Esophagus squamous epithelium (tissue), 5 donors: ENCODE measurements at places on chromosomes 4 and X.

DNA sequence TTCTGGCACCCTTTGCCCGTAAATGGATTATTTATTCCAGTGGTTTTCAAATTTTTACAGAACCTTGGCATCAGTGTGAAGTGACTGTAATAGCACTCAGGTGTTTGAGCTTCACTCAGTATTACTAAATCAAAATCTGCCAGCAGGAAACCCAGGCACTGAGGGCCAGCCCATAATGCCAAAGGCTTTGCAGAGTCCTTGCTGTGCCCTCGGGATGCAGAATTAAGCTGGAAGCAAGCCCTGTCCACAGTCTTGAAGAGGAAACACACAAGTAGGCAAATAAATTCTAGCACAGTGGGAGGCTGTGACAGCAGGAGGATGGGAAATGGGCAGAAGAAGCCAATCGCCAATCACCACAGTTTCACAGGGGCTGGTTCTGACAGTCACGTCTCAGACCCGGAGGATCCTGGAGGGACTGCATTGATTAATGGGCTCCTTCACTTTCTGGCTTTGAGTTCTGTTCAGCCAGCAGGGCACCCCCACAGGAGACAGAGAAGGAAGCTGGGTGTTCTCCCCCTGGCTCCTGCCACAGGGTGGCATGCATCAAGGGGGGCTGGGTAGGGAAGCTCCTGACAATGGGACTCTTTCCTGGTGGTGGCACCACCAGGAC lies 138.8 kb downstream of the MTNR1A start:
- H3K4me1 ChIP-seq, result no peaks in the 10 kb centered on the region
- H3K27me3 ChIP-seq, result no peaks in the 10 kb centered on the region
- DNase-seq, result no peak
- H3K27ac ChIP-seq, result no peak overlapping the region
- H3K36me3 ChIP-seq, result no peaks in the 10 kb centered on the region
- no peak overlapping the region for H3K4me3 ChIP-seq

DNA sequence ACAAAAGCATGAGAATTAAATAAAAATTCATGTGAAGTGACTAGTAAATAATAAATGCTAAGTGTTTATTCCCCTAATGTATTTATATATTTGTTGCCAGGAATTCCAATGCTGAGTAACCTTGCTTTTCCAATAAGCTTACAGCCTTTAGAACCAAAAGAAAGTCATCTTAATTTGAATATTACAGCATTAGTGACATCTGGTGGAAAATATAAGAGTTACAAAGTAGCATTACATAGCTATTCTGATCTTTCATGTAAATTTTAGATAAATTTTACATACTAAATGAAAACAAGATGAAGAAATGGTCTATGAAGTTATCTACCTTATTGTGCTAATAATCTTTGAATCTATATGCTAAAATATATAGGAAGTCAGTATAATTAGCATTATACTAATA lies 10.4 kb downstream of the MAD2L1 start:
- no peaks in the 10 kb centered on the region for H3K27me3 ChIP-seq
- peak overlapping the region; percentile 23 for H3K27ac ChIP-seq
- no peak overlapping the region for H3K4me3 ChIP-seq
- no peak for DNase-seq
- H3K36me3 ChIP-seq, result peaks cover 8% of the 10 kb centered on the region

GRCh38 chrX:40424259-40424658 lies 156.5 kb upstream of the ATP6AP2 start:
- DNase-seq, result no peak
- H3K36me3 ChIP-seq, result no peaks in the 10 kb centered on the region
- peak overlapping the region; percentile 78 for H3K27ac ChIP-seq
- H3K4me1 ChIP-seq, result no peaks in the 10 kb centered on the region
- H3K27me3 ChIP-seq, result no peaks in the 10 kb centered on the region

DNA sequence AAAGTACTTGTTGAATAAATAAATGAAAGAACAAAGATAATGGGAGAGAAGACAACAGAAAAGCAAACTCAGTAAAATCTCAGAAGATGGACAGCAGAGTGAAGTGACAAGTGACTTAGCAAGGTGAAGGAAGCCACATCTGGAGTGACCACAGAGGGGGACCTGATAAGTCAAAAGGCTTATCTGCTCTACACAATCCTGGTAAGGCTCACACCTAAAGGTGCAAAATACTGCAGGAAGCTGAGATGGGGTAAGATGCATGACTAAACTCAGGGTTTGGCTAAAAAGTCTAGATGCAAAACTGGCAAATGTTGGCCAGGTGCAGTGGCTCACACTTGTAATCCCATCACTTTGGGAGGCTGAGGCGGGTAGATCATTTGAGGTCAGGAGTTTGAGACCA lies 22.2 kb downstream of the TRMT2B start:
- no peaks in the 10 kb centered on the region for H3K27me3 ChIP-seq
- H3K27ac ChIP-seq, result no peak overlapping the region
- DNase-seq, result no peak
- H3K4me1 ChIP-seq, result no peaks in the 10 kb centered on the region

GRCh38 chrX:13130816-13131215 lies 86.4 kb upstream of the FAM9C start:
- no peak for DNase-seq
- no peak overlapping the region for H3K4me3 ChIP-seq
- H3K4me1 ChIP-seq, result peaks cover 7% of the 10 kb centered on the region
- no peaks in the 10 kb centered on the region for H3K27me3 ChIP-seq
- no peak overlapping the region for H3K27ac ChIP-seq
- H3K36me3 ChIP-seq, result no peaks in the 10 kb centered on the region

- H3K27me3 ChIP-seq, result no peaks in the 10 kb centered on the region
- H3K4me3 ChIP-seq, result no peak overlapping the region
- H3K4me1 ChIP-seq, result no peaks in the 10 kb centered on the region
- no peaks in the 10 kb centered on the region for H3K36me3 ChIP-seq
- no peak overlapping the region for H3K27ac ChIP-seq
- no peak for DNase-seq
Measured at GRCh38 chrX:65751519-65751918, 84.1 kb downstream of the MSN start.

- no peak overlapping the region for H3K27ac ChIP-seq
- H3K4me3 ChIP-seq, result no peak overlapping the region
- H3K36me3 ChIP-seq, result no peaks in the 10 kb centered on the region
- H3K4me1 ChIP-seq, result no peaks in the 10 kb centered on the region
- no peak for DNase-seq
- H3K27me3 ChIP-seq, result no peaks in the 10 kb centered on the region
Measured at GRCh38 chrX:23114241-23114640, 114.5 kb downstream of the DDX53 start.

GRCh38 chrX:42524379-42524778 lies 253.6 kb downstream of the PPP1R2C start:
- H3K4me3 ChIP-seq, result no peak overlapping the region
- H3K27ac ChIP-seq, result no peak overlapping the region
- no peaks in the 10 kb centered on the region for H3K4me1 ChIP-seq
- no peaks in the 10 kb centered on the region for H3K27me3 ChIP-seq
- no peak for DNase-seq

- H3K27ac ChIP-seq, result no peak overlapping the region
- no peaks in the 10 kb centered on the region for H3K4me1 ChIP-seq
- H3K36me3 ChIP-seq, result peaks cover 32% of the 10 kb centered on the region
- no peak overlapping the region for H3K4me3 ChIP-seq
- no peaks in the 10 kb centered on the region for H3K27me3 ChIP-seq
- DNase-seq, result no peak
Measured at GRCh38 chr4:153579872-153580271, 104.2 kb upstream of the TLR2 start.

GRCh38 chrX:40094041-40094899 lies 3.5 kb downstream of the BCOR start:
- no peak for DNase-seq
- no peaks in the 10 kb centered on the region for H3K36me3 ChIP-seq
- H3K27me3 ChIP-seq, result peaks cover 19% of the 10 kb centered on the region
- peak overlapping the region; percentile 75 for H3K4me3 ChIP-seq
- H3K27ac ChIP-seq, result peak overlapping the region; percentile 93

GRCh38 chr4:35695003-35695402 lies 549.3 kb downstream of the ARAP2 start:
- H3K27me3 ChIP-seq, result no peaks in the 10 kb centered on the region
- no peak overlapping the region for H3K27ac ChIP-seq
- no peak for DNase-seq

- H3K4me3 ChIP-seq, result no peak overlapping the region
- H3K4me1 ChIP-seq, result no peaks in the 10 kb centered on the region
- no peaks in the 10 kb centered on the region for H3K36me3 ChIP-seq
- H3K27me3 ChIP-seq, result no peaks in the 10 kb centered on the region
- DNase-seq, result no peak
- no peak overlapping the region for H3K27ac ChIP-seq
Measured at GRCh38 chr4:123304151-123304964, 92.2 kb upstream of the SPRY1 start.

- H3K27ac ChIP-seq, result no peak overlapping the region
- no peak overlapping the region for H3K4me3 ChIP-seq
- no peaks in the 10 kb centered on the region for H3K36me3 ChIP-seq
- H3K4me1 ChIP-seq, result no peaks in the 10 kb centered on the region
- no peaks in the 10 kb centered on the region for H3K27me3 ChIP-seq
- no peak for DNase-seq
Measured at GRCh38 chr4:36322921-36323354, 41.5 kb downstream of the DTHD1 start.

GRCh38 chrX:47814851-47815250 lies 21.9 kb upstream of the ZNF81 start:
- H3K27me3 ChIP-seq, result no peaks in the 10 kb centered on the region
- H3K4me1 ChIP-seq, result no peaks in the 10 kb centered on the region
- H3K4me3 ChIP-seq, result no peak overlapping the region
- no peak overlapping the region for H3K27ac ChIP-seq
- no peak for DNase-seq

DNA sequence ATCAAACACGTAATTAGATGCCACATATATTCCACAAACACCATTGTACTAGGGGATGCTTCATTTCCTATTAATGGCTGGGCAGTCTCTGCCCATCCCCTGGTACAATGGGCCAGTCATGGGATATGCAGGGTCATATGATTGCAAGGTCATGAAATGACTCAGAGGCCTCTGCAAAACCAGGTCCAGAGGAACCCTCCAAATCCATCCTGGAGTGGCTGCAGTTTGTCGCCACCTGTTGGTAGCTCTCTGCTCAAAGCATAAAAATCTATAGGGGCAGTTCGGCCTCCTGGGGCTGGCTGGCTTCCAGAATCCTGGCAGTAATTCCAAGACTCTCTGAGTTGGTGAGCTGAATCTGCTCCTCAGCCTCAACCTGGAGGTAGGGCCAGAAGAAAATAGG lies 22.9 kb upstream of the PUDP start:
- no peak overlapping the region for H3K27ac ChIP-seq
- no peaks in the 10 kb centered on the region for H3K27me3 ChIP-seq
- DNase-seq, result no peak
- no peak overlapping the region for H3K4me3 ChIP-seq
- no peaks in the 10 kb centered on the region for H3K4me1 ChIP-seq

GRCh38 chrX:8254401-8254800 lies 83.3 kb upstream of the VCX2 start:
- H3K36me3 ChIP-seq, result no peaks in the 10 kb centered on the region
- H3K27ac ChIP-seq, result no peak overlapping the region
- no peaks in the 10 kb centered on the region for H3K27me3 ChIP-seq

DNA sequence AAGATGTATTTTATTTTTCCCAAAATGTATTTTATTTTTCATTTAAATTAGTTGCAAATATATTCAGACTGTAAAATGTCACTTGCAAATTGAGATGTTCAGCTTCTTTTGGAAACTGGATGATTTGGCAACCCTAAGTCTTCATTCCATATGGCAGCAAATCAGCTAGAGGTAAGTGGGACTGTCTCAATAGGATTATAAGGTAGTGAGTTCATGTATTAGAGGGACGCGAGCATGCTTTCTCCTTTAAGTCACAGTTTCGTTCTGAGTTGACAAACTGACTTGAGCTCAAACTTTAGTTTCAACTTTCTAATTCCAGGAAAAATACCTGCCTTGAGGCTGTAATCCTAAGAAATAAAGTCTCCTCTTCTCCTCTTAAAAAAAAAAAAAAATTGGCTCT lies 44.2 kb upstream of the TMEM131L start:
- H3K36me3 ChIP-seq, result no peaks in the 10 kb centered on the region
- no peak for DNase-seq
- no peaks in the 10 kb centered on the region for H3K4me1 ChIP-seq
- no peaks in the 10 kb centered on the region for H3K27me3 ChIP-seq
- H3K4me3 ChIP-seq, result no peak overlapping the region
- no peak overlapping the region for H3K27ac ChIP-seq

DNA sequence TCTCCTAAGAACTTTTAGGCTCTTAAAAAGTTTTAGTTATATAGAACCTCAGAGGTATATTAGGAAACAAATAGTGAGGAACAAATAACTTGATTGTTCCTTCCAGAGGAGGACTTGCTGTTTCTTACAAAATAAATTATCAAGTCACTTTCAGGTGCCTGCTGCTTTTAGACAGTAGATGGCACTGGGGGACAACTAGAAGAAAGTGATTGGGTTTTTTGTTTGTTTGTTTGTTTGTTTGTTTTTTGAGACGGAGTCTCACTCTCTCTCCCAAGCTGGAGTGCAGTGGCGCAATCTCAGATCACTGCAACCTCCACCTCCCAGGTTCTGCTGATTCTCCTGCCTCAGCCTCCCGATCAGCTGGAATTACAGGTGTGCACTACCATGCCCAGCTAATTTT lies 35.4 kb upstream of the CDKL5 start:
- no peaks in the 10 kb centered on the region for H3K36me3 ChIP-seq
- H3K27ac ChIP-seq, result no peak overlapping the region
- DNase-seq, result no peak
- H3K4me3 ChIP-seq, result no peak overlapping the region
- H3K27me3 ChIP-seq, result no peaks in the 10 kb centered on the region
- no peaks in the 10 kb centered on the region for H3K4me1 ChIP-seq

DNA sequence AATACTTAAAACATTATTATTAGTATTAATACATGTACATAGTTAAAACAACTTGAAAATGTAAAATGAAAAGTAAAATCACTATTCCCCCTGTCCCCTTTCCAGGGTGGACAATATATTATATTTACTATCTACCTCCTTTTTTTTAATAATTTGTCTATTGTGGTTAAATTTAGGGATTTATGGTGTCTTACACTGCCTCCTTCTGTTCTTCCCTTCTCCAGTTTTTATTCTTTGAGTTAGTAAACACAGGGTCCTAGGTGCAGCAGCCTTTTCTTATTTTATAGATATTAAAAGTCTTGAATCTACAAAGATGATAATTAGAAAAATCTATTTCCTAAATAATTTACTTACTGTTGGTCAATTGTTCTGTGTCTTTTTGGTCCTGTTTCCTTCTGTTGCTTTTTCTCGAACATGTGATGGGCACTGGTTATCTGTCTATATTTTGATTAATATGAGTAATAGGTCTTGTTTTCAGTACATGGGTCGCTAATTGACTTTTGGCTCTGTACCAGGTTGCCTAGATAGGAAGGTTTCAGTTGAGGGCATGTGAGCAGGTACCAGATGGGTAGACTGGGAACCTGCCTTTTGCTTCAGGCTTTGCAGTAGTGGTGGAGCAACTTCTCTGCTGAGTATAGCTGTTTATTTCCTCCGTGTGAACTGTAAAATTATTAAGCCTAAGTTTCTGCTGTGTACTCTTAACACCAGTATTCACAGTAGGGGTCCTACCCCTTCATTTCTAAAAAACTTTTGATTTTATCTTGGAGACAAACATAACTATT lies 1.1 kb downstream of the NUDT9 start:
- H3K27ac ChIP-seq, result no peak overlapping the region
- H3K4me1 ChIP-seq, result peaks cover 54% of the 10 kb centered on the region
- peak overlapping the region; percentile 74 for H3K4me3 ChIP-seq
- H3K36me3 ChIP-seq, result no peaks in the 10 kb centered on the region

- H3K4me1 ChIP-seq, result no peaks in the 10 kb centered on the region
- DNase-seq, result no peak
- H3K4me3 ChIP-seq, result no peak overlapping the region
- H3K36me3 ChIP-seq, result no peaks in the 10 kb centered on the region
- no peaks in the 10 kb centered on the region for H3K27me3 ChIP-seq
Measured at GRCh38 chrX:70042399-70043371, 7.1 kb downstream of the AWAT2 start.

- peaks cover 38% of the 10 kb centered on the region for H3K27me3 ChIP-seq
- H3K4me3 ChIP-seq, result no peak overlapping the region
- H3K36me3 ChIP-seq, result no peaks in the 10 kb centered on the region
- no peak overlapping the region for H3K27ac ChIP-seq
- DNase-seq, result no peak
Measured at GRCh38 chr4:57462843-57463242, 352.7 kb upstream of the IGFBP7 start.
